ENCODE measurements at places on chromosomes 11 and 22.

GRCh38 chr11:65918211-65919140 is at the start of gene C11orf68:
TSS of gene C11orf68 (minus strand) at chr11:65919062. CDS start at chr11:65919031, 31 bp downstream.
- no peak for DNase-seq

- no peak for DNase-seq
Measured at GRCh38 chr11:103257360-103257759, 148.1 kb downstream of the DYNC2H1 start.

GRCh38 chr11:86874304-86875056 is 74.1 kb downstream of the PRSS23 start:
- DNase-seq = no peak

GRCh38 chr11:4543561-4543960 is 1.4 kb upstream of the OR52M1 start:
- DNase-seq = no peak

- no peak for DNase-seq
Measured at GRCh38 chr11:28463826-28464225, 355.6 kb downstream of the METTL15 start.

DNA sequence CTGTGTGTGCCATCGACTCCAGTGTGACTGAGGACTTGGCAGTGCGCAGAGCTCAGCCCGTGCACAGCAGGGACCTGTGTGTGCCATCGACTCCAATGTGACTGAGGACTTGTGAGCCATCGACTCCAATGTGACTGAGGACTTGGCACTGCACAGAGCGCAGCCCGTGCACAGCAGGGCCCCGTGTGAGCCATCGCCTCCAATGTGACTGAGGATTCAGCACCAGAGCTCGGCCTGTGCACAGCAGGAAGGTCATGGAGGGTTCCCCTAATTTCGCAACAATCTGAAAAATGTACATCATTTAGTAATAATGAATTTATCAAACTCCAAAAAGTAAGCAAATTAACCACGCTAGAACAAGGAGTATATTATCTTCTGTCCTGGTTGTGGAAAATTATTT is 348.3 kb upstream of the B3GAT1 start:
- DNase-seq = no peak

DNA sequence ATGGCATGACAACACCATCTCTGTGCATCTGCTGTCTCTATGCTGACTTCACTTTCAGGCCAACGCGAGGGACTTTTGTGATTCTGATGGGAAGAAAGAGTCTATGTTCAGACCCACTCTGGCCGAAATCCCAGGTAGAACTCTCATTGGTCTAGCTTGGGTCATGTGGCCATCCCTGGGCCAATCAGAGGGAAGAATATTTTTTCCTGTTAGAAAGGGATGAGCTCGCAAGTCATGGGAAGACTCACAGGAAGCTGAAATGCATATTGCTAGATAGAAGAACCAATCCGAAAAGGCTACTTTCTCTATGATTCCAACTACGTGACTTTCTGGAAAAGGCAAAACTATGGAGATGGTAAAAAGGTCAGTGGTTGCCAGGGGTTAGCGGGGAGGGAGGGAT is 56.0 kb upstream of the LINC01488 start:
- no peak for DNase-seq

DNA sequence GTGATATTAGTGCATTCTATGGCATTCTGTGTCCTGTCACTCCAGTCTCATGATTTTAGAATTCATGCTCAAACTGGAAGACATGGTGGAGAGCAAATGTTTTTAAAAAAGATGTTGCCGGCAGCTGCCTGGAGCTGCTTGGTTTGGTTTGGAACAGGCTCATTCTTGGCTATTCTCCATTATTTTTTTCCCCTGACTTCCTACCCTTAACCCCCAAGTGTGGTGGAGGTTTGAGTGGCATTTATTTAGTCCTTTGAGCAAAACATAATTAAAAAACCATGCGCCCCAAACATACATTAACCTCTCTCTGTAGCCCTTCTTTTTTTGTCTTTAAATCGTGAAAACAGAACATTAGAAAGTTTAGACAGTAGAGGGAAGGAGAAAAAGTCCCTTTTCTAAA is 94.7 kb downstream of the LDLRAD3 start:
- DNase-seq = no peak

DNA sequence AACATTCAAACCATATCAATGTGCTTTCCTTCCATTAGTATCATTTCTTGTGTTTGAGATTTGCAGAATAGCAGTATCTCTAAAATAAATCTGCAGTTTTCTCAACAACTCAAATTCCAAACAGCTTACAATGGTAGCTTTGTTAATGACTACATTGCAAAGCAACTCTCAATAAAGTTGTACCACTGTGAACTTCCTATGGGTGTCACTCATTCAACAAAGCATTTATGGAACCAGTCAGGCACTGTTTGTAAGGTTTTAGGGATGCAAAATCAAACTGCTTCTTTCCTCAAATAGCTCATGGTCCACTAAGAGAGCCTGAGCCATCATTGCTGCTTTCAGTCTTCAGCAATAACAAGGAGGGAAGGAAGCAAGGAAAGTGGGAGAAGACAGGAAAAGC is 91.0 kb downstream of the CCDC83 start:
- DNase-seq = no peak

GRCh38 chr11:100876815-100877520 is 189.9 kb downstream of the ARHGAP42 start:
- DNase-seq = no peak

GRCh38 chr11:449889-450808 is at the start of gene PTDSS2:
TSS of gene PTDSS2 (plus strand) at chr11:450279. CDS start at chr11:450456, 177 bp downstream.
- DNase-seq = peak; percentile 92

DNA sequence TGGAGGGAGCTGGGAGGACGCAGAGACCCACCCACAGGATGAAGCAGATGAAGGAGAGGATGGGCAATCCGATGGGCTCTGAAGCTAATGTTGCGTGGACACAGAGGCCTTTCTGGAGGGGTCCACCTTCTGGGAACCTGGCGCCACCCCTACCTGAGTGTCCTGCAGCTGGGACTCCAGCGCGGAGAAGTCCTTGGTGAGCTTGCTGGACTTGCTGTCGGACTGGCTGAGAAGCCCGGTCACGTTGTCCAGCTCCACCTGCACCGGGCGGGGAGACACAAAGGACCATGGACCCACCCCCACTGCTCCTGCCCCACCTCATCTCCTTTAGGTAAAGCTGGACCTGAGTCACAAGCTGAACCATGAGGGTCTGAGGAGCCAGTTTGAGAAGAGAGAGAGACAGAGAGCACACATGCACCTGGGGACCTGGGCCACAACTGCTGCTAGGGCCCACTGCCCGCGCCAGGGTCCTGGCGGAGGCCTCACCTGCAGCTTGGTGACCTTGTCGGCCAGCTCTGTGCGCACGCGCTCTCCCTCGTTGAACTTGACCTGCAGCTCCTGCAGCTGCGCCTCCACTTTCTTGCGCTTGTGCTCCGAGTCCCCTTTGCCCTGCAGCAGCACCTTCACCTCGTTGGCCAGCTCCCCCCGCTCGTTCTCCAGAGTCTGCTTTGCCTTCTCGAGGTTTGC is 40.8 kb downstream of the APOL1 start:
- no peak for DNase-seq

DNA sequence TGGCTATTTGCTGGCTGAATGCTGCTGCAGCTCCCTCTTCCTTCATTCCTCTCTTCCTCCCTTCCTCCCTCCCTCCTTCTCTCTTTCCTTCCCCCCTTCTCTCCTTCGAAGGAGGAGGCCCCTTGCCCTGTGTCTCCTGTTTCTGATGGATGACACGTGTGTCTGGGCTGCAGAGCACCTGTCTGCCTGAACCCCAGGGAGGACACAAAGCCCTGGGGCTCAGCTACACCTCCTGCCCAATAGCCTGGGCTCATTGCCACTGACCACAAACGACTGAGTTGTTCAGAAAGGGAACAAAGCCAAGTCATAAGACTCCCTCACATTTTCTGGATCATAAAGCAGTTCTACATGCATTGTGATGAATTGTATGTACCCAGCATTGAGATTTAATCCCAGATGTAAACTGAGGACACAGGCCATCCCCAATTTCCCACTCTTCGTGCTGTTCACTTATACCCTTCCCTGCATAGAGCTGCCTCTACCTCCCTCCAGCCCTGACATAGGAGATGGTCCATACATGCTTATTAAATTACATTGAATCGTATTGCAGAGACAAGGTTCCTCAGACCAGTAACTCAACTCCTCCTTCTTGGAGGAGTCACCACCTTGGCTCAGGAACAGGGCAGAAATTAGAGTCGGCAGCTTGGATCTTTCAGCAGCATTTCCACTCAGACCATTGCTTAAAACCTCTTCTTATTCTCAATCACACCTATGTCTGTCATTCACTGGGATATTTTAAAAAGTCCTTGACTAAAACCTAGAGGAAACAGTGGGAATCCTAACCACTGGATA is 1.2 kb downstream of the CSRP3 start:
- DNase-seq = no peak

- DNase-seq = no peak
Measured at GRCh38 chr11:14255238-14255534, 103.8 kb downstream of the RRAS2 start.

- no peak for DNase-seq
Measured at GRCh38 chr11:334264-334994, 13.8 kb upstream of the IFITM3 start.

DNA sequence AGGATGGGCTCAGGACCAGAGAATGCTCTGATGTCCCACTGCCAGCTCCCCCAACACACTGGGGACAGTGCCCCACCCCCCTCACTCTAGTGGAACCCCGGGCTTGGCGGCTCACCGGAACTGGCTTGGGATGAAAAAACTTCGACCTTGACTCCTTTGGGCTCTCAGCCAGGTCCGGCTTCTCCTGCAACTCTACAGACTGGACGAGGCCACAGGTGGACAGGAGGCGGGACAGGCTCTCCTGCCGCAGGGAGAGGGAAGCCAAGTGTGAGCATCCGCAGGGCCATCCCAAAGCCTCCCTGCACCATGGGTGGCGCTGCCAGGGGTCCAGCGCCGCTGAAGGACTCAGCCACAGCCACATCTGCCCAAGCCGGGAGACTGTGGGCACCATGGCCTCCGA is 3.7 kb downstream of the RRP7A start:
- no peak for DNase-seq

DNA sequence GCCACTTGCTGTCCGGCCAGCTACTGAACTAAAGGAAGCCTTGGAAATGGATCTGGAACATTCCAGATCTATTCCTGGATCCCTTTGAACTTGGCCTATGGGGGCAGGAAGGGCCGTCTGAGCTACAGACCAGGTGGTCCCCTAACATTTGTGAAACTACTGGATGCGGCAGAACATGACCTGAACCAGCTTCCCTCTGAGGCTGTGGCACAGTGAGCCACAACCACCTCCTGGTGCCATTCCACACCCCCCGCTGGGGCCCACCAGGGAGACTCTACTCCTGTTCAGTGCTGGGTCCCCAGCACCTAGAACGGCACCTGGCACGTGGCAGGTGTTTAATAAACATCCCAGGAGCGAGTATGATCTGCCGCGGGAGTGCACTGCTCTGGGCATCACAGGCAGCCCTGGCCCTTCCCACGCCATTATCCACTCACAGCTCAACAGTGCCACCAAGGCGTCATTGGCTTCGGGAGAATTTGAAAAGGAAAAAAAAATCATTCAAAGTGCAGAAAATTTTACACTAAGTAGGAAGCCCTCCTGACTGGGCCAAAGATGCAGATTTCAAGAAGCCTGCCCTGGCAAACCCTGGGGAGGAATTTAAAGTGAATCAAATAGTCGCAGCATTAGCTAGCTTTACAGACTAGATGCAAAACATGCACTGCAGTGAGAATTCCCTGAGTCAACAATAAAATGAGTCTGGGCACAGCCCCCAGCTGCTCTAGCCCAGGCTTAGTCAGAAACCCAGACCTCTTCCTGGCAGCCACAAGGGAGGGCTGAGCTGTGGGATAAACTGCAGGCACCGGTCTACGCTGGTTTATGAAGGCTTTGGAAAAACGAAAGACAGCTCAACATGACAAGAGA is 14.3 kb upstream of the EFCAB6 start:
- no peak for DNase-seq

- DNase-seq = no peak
Measured at GRCh38 chr11:123560006-123560405, 94.4 kb downstream of the SCN3B start.

GRCh38 chr11:95352733-95353346 is 121.8 kb upstream of the SESN3 start:
- no peak for DNase-seq

DNA sequence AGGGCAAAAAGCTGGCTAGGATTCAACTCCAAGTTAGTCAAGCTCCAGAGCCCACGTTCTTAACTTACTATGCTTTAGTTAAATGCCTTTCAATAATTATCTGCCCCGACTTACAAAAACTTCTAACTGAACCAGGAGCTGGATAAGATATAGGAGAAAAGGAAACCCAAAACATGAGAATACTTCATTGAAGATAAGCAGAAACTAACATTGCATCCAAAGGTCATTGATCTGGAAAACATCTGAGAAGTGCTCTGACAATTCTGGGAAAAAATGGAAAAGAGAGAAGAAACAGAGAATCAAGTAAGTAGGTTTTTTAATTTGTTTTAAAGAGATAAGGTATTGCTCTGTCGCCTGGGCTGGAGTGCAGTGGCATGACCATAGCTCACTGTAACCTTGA is 27.2 kb downstream of the ACAT1 start:
- no peak for DNase-seq

DNA sequence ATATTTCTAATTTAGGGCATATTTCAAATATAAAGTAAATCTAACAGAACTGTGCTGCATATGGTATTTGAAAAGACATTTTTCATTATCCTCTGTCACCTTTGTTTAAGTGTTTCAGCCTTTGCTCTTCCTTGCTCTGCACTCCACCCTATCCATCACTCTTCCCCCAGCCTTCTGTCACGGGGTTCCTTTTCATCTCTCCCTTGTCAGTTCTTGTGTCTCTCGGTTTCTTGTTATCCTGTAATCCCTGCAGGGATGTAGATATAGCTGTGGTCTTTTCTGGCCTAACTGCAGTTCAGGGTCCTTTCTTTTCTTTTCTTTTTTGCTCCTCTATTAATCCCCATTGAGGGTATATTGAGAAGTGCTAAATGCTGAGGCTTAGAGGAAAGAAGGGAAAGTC is 261.9 kb downstream of the DCDC1 start:
- DNase-seq = no peak

DNA sequence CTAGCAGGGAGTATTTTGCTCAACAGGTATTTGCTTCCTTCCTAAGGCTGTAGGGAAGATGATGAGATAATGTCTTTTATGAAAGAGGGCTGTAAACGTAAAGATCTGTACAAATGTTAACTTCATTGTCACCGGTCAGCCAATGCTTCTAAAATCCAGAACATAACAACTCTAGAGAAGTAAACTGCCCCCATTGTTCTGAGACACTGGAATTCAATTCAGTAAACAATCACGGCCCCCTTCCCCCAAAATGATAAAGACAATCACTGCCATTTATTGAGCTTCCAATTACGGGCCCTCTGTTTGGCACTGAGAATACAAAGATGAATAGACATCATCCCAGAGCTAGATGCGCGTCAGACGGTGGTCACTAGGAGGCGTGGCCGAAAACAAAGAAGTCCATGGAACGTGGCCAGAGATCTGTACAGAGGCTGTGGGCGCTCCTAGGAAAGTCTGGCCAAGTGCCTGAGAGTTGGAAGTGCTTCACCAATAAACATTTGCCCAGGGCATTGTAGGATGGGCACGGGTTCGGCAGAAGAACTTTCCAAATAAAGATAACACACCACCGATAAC is 576 bp downstream of the TMEM258 start:
- peak; percentile 49 for DNase-seq
